CD4-positive, alpha-beta T cell treated with Interleukin-15 for 1 hour (primary cell): ENCODE measurements at places on chromosomes 11 and 22.

- peak; percentile 23 for DNase-seq
Observed at GRCh38 chr22:30079952-30080533, at the start of gene HORMAD2. Gene HORMAD2, plus strand, starts transcription at chr22:30080464. Its CDS starts 13,489 bp downstream, at chr22:30093953.

DNA sequence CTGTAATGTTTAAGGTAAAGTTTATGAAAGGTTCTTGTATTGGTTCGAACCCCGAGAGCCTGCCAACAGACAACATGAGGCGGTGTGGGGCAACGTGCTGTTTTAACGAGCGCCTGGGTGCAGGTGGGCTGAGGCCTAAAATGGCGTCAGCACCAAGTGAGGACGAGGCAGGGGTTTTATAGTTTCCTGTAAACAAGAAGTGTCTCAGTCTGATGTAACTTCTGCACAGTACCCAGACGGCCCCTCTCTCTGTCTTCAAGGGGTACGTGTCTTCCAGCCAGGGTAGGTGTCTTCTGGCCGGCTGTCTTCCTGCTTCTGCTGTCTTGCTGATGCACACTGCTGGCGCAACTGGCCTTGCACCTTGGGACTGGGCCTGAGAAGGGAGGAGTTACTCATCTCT, 2.7 kb downstream of the PPFIBP2 start:
- no peak for DNase-seq

- DNase-seq: peak; percentile 33
Observed at GRCh38 chr22:44493206-44493605, 4.8 kb downstream of the RTL6 start.

GRCh38 chr11:43950311-43950855, 7.9 kb downstream of the C11orf96 start:
- no peak for DNase-seq

DNA sequence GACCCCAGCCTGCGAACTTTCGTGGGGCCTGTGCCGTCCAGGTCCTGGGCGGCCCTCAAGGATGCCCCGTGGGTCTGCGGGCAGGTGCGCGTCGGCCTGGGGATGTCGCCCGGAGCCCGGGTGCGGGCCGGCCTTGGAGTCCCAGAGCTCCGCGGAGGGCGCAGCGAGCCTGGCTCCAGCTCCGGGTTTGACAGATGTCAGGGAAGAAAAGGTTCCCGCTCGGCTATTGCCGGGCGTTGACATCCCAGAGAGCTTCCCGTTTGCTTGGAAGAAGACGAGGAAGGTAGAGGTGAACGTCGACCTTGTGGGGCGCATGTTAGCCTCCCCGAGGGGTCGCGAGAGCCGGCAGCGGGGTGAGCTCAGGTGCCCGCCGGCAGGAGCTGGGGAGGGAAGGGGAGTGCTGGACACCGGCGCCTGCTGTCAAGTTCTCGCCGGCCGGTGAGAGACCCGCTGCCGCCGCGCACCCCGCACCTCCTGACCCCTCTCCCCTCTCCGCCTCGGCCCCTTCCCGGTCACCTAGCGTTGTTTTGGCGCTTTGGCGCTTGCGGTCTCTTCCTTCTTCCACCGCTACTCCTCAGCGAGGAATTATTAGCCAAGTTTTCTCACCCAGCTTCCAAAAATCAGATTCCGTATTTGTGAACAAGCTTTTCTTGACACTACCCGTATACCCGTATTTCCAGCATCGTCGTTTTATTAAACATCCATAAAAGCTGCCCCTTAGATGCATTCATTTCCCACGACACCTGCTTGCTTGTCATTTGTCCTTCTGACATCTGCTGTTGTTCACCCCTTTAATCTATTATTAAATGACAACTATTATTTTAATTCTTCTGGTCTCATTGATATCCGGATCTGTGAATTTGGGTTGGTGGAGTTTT, 1.3 kb downstream of the BMAL1 start:
- no peak for DNase-seq

DNA sequence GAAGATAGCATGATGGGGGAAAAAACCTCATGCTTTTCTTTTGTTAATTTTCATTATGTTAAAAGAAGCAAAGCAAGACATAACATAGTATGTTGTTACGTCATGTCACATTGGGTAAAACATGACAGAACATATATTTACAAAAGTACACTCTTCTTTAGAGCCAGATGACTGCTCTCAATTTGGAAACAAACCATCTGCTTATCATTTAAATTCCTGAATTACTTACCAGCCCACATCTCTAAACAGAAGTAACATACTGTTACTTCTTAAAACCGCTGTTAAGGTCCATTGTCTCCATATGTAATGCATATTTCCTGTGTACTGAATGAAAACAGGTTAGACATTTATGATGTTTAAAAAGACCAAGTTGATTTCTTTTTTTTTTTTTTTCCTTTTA, 100.0 kb downstream of the TMEM135 start:
- no peak for DNase-seq
